CD8-positive, alpha-beta T cell (primary cell): ENCODE measurements at places on chromosomes 1 and 21.

DNA sequence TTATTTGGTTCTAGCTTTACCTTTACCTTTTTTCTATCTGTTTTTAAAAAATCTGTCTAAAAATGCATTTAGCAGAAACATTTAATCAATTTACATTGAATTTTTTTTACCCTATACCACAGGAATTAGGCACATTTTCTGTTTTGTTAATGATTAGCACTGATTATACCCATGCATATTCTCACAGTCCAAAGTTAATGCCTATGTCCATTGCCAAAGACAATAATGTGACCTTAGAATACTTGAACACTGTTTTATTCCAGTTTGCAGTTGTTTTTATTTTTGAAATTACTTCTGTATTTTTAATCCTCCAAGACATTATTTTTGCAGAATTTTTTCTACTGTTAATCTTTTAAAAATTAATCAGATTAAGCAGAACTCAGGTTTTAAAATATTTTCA lies 11.0 kb upstream of the AMY2B start:
- DNase-seq, result no peak

GRCh38 chr1:232509570-232509969 lies 120.4 kb downstream of the SIPA1L2 start:
- DNase-seq, result no peak

- DNase-seq, result no peak
These were observed 53.3 kb upstream of the ZC3H11B start for GRCh38 chr1:219666242-219666641.

DNA sequence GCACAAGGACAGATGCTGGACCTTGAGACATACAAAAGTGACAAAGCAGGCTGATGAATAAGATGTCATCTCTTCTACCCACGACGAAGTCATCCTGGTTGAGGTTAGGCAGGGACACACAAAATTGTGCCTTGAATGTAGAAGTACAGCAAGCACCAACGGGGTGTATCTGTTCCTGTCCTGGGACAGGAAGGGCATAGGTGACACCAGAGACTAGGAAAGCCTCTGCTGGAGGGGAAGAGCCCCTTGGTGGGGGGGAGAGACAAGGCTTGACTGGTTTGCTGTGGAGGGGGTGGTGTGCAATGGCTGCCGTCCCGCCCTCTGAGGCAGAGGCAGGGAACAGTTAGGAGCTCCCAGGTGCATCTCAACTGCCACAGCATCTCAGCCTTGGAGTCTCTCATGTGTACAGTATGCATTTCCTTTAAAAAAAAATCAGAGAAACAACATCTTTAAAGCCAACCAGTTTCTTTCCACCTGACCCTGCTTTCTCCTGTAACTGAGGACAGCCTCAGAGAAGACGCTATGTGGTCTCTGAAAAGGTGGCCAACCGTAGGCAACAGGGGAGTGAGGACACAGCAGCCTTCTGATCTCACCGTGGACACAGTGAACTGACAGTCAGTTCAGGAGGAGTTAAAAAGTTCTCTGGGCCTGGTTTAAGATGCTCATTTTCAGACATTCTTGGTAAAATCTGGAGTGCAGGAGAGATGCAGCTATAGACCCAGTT lies 17.7 kb upstream of the GFI1 start:
- DNase-seq, result no peak

DNA sequence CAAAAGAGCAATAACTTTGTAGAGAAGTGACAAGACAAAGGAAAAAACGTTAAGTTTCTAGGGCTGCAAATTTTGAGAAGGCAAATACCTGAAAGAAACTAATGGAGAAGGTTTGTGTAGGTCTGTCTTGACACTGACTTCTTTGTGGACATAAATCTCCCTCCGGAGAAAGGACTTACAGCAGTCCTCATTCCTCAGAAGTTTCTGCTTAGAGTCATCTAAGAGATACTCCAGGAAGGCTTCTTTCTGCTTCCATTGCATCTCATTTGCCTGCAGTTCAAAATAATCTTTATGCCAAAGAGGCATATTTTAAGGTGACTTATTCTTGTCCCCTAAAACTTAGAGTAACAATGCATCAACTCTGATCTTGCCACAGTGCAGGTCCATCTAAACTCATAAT lies 4.4 kb upstream of the C4BPB start:
- no peak for DNase-seq

DNA sequence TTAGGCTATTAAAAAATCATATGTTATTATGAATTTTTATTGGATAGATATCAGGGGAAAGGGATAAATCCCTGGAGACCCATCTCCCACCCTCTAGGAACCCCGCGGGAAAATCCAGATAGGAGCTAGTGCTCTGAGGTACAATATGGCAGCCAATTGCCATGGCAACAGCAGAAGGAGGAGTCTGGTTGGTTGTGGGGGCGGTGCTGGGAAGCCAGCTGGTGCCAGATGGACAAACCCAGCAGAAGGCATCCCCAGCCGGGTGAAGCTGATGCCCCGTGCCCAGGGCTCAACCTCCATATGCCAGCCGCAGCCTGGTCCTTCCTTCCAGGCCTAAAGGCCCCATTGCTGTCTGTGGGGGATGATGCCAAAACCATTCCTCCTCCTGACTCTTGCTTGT lies 38.3 kb downstream of the RHBG start:
- DNase-seq, result no peak

DNA sequence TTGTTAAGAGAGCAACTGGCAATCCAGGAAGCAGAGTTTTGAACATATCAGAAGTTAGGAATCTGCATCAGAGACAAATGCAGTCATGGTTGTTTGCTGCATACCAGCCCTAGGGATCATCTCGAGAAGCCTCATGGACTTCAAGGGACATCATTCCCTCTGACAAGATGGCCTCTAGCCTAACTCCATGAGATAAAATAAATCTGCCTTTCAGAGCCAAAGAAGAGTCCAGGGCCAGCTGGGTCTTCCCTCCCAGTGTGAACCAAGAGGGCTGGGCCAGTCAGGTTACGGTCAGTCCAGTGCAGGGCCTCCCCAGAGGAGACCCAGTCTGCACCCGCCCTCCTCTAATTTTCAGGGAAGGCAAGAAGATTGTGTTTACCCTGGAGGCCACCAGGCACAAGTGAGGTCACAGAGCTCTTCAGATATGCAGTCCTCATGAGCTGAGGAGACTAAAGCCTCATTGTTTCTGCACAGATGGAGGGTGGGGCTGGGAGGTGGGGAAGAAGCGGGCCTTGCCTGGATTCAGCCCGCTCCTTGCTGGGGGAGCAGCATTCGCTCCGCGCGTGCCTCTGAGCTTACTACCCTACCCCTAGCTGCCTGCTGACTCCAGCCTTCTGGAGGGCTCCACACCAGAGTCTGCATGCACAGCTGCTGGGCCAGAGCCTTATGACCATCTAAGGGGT lies 52.8 kb downstream of the CAPN2 start:
- DNase-seq, result no peak
